Renal cortex interstitium (tissue), 15 donors: ENCODE measurements at places on chromosomes 1 and 21. TPM values are rescaled to one million over a fixed set of nuclear protein-coding genes. Genes with fewer than 3 reads are reported as not detected.

- DNase-seq: no peak
Observed at GRCh38 chr1:37265156-37265555, 209.2 kb upstream of the ZC3H12A start.

GRCh38 chr1:107548276-107548675 lies 407.4 kb downstream of the NTNG1 start:
- no peak for DNase-seq

DNA sequence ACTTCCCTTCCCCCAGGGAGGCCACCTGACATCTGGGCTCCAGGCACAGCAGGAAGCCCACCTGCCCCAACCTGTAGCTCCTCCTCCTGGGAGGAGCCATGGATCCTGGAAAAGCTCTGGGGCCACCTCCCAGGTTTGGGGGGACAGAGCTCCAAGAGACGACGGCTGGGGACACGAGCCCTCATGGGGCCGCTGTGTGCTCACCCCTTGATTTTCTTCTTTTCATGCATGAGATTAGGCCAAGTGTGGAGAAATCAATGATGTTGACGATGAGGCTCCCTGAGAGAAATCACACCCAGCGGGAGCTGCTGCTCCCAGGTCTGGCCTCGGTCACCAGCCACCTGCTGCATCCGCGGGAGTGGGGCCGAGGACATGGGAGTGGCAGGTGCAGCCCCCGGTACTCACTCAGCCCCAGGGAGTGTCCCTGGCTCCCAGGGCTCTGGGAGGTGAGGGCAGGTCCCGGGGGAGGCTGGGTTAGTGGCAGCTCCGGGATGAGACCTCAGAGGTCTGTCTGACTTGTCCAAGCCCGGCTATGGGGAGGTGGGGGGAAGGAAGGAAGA lies 8.7 kb downstream of the TNFRSF14 start:
- no peak for DNase-seq

- no peak for DNase-seq
Observed at GRCh38 chr21:44263221-44263760, 1.6 kb upstream of the DNMT3L start.

- DNase-seq: no peak
Observed at GRCh38 chr21:44285138-44285992, at the start of gene AIRE. Gene AIRE (plus strand): TSS chr21:44285876. CDS start chr21:44286007, 131 bp downstream.

DNA sequence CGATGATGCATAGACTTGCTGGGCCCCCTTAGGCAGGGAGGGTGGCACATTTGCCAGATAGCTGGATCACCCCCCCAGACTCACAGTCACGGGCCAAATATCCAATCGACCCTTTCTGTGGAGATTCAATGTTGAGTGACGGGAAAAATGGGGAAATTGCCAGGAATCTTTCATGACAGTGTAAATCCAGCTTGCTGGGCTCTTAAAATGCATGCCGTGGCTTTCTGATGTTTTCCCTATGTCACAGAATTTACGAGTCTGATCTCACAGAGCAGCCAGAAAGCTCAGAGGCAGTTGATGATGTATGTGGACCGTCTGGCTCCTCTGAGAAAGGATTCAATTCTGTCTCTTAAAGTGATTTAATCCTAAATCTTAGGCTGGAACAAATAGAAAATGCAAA lies 150.1 kb upstream of the ZNF644 start:
- peak; percentile 69 for DNase-seq

GRCh38 chr21:41373763-41374162 lies 11.9 kb downstream of the MX2 start:
- DNase-seq: no peak

The TBX19 gene
- polyA plus RNA-seq: 3.8 TPM

The DYRK3 gene
- polyA plus RNA-seq: 8.8 TPM
